Psoas muscle (tissue), 8 donors: ENCODE measurements at places on chromosomes 5 and 9. TPM values are rescaled to one million over a fixed set of nuclear protein-coding genes. Genes with fewer than 3 reads are reported as not detected.

GRCh38 chr9:93071464-93071863, 13.0 kb downstream of the SUSD3 start:
- no peak for DNase-seq
- no peaks in the 10 kb centered on the region for H3K36me3 ChIP-seq
- no peaks in the 10 kb centered on the region for H3K27me3 ChIP-seq
- no peak overlapping the region for H3K4me3 ChIP-seq

GRCh38 chr5:39638813-39639212, 214.0 kb upstream of the DAB2 start:
- no peak for DNase-seq
- H3K4me3 ChIP-seq: no peak overlapping the region
- H3K27me3 ChIP-seq: no peaks in the 10 kb centered on the region
- H3K36me3 ChIP-seq: no peaks in the 10 kb centered on the region
- no peaks in the 10 kb centered on the region for H3K4me1 ChIP-seq

DNA sequence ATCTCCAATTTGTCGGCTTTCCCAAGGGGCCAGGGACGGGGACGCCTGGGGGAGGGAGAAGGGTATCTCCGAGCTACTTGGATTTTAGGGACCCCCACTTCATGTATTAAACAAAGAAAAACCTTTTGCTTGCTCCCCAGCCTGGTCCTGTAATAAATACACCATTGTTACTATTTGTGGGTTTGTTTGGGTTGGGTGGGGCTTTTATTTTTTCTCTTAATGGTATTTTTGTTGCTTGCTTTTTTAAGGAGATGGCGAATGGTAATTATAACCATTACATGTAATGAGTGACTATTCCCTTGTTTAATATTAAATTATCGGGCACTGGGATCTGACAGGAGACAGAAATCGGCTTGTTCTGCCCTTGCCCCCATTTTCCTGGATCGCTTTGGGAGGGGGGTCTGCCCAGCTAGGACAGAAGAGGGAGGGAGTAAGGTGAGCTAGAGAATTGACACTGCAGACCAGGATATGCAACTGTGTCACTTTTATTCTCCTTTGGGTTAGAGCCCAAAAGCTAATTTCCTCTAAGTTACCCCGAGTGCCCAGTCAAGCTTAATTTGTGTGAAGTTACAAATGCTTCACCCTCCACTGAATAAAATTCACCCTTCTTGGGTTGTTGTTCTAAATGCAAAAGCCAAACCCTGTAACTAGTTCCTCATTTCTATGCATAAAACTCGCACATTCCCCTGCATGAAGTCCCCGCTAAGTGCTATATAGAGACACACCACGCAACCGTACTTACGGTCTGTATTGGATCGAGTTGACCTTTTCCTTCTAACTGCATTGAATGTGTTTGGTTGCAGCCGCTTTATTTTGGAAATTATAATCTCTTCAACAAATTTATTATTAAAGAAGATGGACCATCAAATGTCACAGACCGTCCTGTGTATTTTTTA, 1.6 kb upstream of the ZNF608 start:
- peaks cover 5% of the 10 kb centered on the region for H3K4me1 ChIP-seq
- H3K36me3 ChIP-seq: no peaks in the 10 kb centered on the region
- peak overlapping the region; percentile 95 for H3K27ac ChIP-seq
- H3K4me3 ChIP-seq: peak overlapping the region; percentile 83

DNA sequence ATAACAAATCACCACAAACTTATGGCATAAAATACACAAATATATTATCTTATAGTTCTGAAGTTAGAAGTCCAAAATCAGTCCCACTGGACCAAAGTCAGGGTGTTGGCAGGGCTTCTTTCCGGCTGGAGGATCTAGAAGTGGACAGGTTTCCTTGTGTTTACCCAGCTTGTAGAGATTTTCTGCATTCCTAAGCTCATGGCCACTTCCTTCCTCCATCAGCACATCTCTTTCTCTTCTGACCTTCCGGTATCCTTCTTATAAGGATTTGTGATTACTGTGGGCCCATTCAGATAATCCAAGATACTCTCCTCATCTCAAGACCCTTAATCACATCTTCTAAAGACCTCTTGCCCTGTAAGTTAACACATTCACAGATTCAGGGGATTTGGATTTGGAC, 97.6 kb downstream of the RAB3C start:
- H3K4me1 ChIP-seq: no peaks in the 10 kb centered on the region
- H3K4me3 ChIP-seq: no peak overlapping the region
- H3K27me3 ChIP-seq: no peaks in the 10 kb centered on the region
- no peak overlapping the region for H3K27ac ChIP-seq
- DNase-seq: no peak

Gene DOCK2
- total RNA-seq: 4.4 TPM

DNA sequence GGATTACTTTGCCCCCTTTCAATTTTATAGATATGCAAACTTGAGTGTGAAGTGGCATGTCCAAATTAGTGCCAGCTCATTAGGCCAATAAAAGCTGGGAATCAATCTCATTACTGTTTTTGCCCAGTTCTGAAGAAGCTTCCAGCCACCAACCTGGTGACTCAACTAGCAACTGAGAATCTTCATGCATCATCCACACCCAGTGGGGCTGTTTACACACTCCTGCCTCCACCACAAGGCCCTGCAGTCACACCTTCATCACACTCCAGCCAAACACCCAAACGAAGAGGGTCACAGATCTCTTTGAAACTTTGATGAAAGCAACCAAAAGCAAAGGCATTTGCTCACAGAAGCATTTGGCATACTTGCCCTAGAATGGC, 41.3 kb upstream of the S1PR3 start:
- H3K27ac ChIP-seq: no peak overlapping the region
- DNase-seq: no peak
- no peak overlapping the region for H3K4me3 ChIP-seq
- H3K4me1 ChIP-seq: no peaks in the 10 kb centered on the region

Gene FYB1
- 2.8 TPM for total RNA-seq

Gene PCDHGB2
- 2.2 TPM for total RNA-seq
